Femur (tissue), 1 donor: ENCODE measurements at places on chromosomes 7 and 10.

GRCh38 chr10:1209355-1209979, 153.3 kb downstream of the WDR37 start:
- no peak for DNase-seq

DNA sequence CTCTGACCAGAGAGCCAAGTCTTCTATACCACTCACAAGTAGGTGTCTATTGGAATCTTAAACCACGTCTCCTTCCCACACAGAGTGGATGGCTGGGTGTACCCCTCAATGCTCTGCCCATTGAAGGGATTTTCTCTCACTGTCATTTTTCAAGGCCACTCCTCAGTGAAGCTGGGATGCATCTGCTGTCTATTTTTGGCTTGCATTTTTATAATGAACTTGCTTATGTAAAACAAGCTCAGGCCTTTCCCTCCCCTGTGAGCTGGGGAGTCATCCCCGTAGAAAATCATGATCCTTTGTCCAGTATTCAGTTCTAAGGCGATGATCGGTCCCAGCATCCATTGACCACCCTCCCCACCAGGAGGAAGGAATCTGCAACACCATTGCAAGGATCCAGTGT, 9.8 kb upstream of the RBM17 start:
- no peak for DNase-seq

- no peak for DNase-seq
These were observed 107.7 kb downstream of the TACC2 start for GRCh38 chr10:122096705-122097104.

DNA sequence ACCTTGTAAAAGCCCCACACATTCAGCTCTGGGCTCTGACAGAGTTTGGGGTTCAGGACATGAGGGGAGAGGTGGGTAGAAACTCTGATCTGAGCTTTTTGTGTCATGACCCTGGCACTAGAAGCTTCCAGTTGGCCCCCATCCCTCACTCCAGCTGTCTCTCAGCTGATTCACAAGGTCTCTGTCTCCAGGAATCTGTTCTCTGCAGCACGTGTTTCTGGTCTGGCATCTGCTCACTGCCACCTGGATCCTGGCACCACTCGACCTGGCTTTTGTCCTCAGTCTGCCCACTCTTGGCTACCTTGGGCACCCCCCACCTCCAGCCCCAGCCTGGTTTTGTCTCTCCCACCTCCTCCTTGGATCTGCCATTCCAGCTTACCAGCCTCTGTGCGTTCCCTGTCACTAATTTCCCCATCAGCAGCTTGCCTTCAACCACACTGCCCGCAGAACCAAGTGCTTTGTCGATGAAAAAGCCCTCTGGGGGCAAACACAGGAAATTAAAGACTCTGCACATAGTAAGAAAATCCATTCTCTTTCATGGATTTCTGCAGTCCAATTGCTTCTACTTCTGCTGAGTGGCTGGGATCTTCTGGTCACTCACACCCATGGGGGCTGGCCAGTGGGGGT, 18.3 kb upstream of the ADCYAP1R1 start:
- no peak for DNase-seq

DNA sequence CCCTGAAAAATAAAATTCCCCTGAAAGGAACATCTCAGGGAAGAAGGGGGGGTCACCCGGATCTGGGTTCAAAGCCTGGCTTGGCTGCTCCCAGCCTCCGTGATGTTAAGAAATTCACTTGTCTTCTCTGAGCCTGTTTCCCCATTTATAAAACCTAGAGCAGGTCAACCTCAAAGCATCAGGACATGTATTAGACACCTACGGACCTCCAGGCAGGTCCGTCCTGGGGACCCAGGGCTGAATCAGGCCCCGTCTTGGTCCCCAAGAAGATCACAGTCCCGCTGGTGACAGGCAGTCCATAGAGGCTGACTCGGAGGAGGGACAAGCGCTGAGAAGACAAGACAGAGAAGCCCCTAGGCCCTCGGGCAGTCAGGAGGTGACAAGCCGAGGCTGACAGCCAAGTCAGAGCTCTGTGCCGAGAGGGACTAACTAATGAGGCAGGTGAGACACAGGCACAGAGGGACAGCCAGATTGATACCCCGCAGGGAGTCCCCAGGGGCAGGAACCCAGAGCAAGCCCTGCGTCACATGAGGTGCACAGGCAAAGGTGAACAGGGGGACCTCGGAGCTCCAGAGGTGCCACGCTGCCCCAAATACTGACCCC, 2.9 kb downstream of the MYL10 start:
- DNase-seq: no peak

DNA sequence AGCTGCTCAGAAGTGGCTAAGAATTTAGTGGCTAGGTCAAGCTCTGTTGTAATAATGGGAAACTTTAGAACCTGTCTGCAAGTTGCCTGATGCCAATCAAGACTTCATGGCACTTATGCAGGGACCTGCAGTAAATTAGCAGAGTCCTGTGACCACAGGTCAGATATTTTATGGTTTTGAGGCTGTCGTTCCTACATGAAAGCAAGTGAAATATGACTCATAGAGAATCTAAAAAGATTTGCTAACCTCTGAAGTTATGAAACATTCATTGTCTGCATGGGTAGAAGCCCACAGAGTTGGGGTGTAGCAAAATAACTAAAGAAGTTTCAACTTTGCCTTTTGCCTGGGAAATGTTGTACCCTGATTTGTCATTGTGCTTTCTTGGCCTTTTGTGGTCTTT, 32.3 kb downstream of the SLC39A12 start:
- DNase-seq: no peak

DNA sequence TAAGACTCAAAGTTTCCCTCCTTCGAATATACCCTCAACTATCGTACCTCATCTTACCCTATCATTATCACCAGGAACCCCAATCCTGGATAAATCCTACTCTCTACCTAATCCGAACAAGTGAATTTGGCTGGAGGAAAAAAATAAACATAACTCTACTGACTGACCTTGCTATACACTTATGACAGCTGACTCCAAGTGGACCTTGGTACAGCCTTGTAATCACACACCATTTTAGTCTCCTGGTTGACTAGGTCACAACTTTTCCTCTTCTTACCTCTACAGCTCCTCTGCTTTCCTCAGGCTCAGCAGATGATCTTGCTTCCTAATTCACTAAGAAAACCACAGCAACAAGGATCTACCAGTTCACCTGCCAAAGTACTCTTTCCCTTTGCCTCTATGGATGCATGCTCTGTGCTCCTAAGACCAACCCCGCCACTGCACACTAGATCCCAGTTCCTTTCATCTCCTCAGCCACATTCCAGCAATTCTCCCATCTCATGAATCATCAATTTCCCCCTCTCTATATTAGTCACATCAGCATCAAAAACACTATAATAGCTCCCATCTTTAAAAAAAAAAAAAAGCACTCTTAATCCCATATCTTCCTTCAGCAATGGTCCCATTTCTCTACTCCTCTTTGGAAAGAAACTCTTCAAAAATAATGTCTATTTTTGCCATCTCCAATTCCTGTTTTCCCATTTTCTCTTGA, 35.5 kb downstream of the COA1 start:
- no peak for DNase-seq

DNA sequence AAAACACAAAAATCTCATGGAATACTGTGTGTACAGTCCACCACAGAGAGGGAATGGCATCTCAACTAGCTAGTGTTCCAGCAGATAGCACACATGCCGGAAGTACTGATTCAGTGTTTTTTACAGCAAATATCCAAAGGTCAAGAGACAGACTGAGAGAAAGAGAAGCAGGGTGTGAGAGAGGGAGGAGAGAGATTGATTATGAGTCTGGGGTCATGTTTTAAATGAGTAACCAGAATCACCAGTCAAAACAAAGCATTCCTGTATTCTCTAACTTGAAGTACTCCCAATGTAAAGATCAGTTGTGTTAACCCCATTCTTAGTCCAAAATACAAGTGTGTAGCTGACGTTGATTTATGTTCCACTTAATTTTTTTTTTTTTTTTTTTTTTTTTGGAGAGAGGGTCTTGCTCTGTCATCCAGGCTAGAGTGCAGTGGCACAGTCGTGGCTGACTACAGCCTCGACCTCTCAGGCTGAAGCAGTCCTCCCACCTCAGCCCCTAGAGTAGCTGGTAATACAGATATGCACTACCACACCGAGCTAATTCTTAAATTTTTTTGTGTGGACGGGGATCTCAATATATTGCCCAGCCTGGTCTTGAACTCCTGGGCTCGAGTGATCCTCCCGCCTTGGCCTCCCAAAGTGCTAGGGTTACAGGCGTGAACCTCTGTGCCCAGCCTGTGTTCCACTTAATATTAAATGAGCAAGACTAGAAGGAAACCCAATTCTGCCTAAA, 114.2 kb downstream of the TAF3 start:
- DNase-seq: no peak

GRCh38 chr7:144826208-144826607, 9.6 kb downstream of the TPK1 start:
- DNase-seq: no peak

GRCh38 chr7:1966631-1967200, 266.0 kb downstream of the MAD1L1 start:
- DNase-seq: no peak

DNA sequence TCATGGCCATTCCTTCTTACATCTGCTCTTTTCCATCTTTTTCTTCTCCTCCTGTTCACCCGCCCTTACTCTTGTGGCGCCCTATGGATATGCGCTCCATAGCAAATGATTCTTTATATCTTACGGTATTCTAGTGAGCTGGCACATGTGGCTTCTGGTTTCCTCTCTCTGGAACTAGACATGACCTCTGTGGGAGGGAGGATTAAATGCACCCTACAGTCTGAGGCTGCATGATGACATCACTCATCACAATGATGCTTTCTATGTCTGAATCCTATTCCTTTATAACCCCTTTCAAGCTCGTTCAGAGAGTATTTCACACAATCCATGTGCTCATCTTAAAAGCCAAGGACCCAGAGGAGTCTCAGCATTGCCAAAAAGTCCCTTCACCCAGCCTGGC, 153.3 kb downstream of the EGFR start:
- no peak for DNase-seq

DNA sequence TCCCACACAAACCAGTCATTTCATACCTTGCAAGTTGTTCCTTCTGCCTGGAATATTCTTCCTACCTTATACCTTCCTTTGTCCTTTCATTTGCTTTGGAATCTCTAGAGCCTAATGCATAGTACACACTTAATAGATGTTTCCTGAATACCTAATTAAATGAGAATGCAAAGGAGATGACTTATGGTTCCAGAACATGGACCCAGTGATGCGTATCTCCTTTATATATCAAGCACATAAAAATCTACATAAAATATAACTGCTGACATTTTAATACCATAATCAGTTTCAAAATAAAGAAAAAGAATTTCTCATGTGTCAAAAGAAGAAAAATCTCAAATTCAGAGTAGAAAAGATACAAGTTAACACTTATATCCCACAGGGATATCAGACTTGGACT, 110.6 kb upstream of the ASAH2 start:
- DNase-seq: no peak

DNA sequence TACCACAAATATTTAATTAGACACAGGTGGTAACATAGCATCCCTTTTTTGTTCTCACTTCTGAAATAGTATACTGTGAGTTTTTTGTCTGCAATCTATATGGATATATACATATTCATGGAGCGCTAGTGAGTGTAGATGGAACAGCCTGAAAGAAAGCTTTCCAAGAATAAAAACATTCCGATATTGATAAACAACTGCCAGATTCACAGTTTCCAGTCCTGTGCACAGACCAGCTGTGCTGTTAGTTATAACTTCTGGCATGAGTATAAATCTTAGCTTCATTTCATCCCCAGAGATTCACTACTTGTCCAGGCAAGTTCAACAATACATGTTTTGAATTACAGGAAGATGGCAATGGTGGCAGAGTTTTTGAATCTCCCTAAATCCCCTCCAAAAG, 467.1 kb upstream of the STEAP1 start:
- no peak for DNase-seq

DNA sequence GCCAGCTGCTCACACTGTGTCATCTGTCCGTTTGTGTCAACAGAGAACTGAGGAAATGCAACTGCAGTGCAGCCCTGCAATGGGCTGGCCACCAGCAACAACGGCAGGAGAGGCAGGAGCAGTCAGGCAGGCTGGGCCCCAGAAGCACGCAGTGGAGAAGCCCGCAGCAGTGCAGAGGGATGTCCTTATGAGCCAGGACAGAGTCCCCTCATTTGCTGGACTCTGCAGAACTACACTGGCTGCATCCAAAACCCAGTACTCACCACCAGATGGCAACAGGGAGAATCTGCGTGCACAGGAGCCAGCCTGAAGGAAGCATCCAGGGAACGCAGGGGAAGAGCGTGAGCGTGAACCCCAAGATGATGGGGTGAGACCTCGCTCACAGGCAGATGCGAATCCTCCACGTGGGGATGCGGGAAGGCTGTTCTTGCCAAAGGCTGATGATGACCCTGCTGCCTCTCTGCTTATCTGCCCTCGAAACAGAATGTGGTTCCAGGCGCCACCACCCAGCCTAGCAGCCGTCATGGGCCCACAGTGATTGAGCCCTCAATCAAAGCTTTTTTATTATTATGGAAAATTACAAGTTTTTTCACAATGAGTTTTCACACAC, 232.1 kb downstream of the PTPRN2 start:
- peak; percentile 4 for DNase-seq

- no peak for DNase-seq
These were observed 196.5 kb upstream of the DGKB start for GRCh38 chr7:15099074-15099473.

DNA sequence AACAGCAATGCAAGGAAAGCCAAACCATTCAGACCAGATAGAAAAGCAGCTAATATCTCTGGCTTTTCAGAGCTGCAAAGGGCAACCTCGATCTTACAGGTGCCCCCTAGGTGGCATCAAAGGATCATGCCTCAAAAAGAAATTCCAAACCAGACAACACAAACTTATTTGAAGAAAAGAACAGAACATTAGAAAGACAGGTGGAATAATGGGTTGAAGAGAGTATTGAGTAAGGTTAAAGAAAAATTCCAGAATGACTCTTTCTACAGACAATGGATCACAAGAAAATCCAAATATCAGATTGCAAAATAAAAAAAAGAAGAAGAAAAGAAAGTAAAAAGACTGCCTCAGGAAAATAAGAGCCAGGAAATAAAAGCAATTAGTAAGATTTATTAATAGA, 213.7 kb downstream of the ELMO1 start:
- no peak for DNase-seq
